ENCODE measurements at places on chromosomes 3 and 15.

DNA sequence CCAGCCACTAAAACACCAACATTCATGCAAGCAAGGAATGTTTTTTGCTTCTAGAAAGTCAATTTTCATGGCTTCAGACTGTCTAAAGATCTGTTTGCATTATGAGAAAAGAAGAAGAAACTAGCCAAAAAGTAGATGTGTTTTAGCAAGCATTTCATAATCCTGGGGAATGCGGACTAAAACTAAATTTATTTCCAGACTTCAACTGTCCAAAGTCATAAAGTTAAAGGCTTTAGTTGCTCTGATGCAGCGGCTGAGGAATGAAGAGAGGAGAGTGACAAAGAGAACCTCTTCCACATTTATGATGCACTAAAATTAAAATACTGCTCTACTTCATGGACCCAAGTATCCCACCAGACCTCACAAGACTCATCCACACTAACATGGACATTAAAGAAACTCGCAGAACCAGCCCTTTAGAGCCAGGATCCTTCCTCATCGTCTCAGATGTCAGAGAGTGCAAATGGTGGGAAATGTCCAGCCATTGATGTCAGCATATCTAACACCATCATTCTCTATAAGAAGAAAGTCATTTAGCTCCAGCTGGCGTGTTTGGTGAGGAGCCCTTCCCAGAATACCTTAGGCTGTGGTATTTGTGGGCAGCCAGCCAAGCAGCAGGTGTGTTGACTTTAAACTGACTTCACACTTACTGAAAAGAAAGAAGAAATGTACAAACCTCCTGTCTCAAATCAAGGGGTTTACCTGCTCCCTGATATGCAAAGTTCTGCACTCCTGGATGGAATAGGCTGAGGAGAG lies 17.4 kb downstream of the FYCO1 start:
- no peak for DNase-seq

GRCh38 chr15:31051496-31052080 lies 49.9 kb downstream of the TRPM1 start:
- no peak for DNase-seq

DNA sequence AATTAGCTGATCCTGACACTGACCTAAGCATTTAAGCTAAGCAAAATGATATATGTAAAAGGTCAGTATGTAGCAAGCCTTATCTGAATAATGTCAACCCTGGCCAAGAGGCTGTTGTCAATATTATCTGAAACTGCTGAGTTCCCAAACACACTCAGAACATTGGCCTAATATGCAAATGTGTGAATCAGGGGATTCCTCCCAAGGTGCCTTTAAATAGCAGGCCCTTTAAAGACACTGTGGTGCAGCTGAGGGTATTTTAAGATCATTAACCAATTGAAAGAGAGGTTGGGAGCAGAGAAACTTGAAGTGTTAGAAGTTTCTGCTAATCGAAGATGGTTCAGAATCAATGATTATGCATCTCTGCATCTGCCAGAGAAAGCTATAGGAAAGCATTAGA lies 207.0 kb downstream of the NTRK3 start:
- DNase-seq: no peak

- DNase-seq: no peak
These were observed 4.5 kb upstream of the RPL24 start for GRCh38 chr3:101690972-101691371.

- no peak for DNase-seq
These were observed 15.4 kb downstream of the IDH2 start for GRCh38 chr15:90086868-90087268.

GRCh38 chr3:71809321-71810026 lies 24.5 kb upstream of the PROK2 start:
- no peak for DNase-seq

Data from stimulated activated CD8-positive, alpha-beta memory T cell treated with anti-CD3 and anti-CD28 coated beads, Interleukin-4, amount 100 ng/mL, for 1 hour (primary cell).